ENCODE measurements at places on chromosomes 11 and 22. TPM values are rescaled to one million over a fixed set of nuclear protein-coding genes. Genes with fewer than 3 reads are reported as not detected.
A peak's percentile ranks its signal among the peaks of the same experiment; 100 is the strongest.

EHF gene
- not detected for total RNA-seq

FOLR2 gene
- not detected for total RNA-seq

CASP5 gene
- total RNA-seq, result not detected

DRD4 gene
- total RNA-seq, result 0.60 TPM

PARVA gene
- 14.9 TPM for total RNA-seq

SLC37A2 gene
- 1.0 TPM for total RNA-seq

FXYD6 gene
- total RNA-seq, result 403 TPM

GVQW3 gene
- 8.1 TPM for total RNA-seq

NLRP6 gene
- total RNA-seq, result not detected

MS4A3 gene
- total RNA-seq, result not detected

ST14 gene
- 0.12 TPM for total RNA-seq

ZNRF3 gene
- total RNA-seq, result 35.4 TPM

CCDC15 gene
- 2.2 TPM for total RNA-seq

BIK gene
- 41.7 TPM for total RNA-seq

DNA sequence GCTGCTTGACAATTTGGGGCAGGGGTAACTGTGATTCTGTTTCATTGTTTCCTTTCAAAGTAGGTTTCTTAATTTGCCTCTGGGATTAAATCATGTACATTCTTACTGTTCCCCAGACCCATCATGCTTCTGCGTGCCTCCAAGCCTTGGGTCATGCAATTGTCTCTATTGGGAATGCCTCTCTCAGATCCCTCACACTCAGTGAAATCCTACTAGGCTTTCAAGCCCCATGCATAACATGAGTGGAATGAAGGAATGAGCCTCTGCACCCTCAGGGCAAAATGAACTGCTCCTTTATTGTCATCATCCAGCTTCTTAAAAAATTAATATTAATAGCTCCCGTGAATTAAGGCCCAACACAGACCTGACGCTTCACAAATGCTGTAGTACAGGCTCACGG, 381.7 kb downstream of the TENM4 start:
- DNase-seq, result no peak
- H3K36me3 ChIP-seq, result no peaks in the 10 kb centered on the region
- H3K4me1 ChIP-seq, result peaks cover 6% of the 10 kb centered on the region
- H3K4me3 ChIP-seq, result no peak overlapping the region
- no peaks in the 10 kb centered on the region for H3K27me3 ChIP-seq

- H3K27me3 ChIP-seq, result no peaks in the 10 kb centered on the region
- H3K27ac ChIP-seq, result peak overlapping the region; percentile 55
- H3K36me3 ChIP-seq, result no peaks in the 10 kb centered on the region
- DNase-seq, result no peak
These were observed 3.4 kb downstream of the YPEL4 start for GRCh38 chr11:57646194-57646798.

DNA sequence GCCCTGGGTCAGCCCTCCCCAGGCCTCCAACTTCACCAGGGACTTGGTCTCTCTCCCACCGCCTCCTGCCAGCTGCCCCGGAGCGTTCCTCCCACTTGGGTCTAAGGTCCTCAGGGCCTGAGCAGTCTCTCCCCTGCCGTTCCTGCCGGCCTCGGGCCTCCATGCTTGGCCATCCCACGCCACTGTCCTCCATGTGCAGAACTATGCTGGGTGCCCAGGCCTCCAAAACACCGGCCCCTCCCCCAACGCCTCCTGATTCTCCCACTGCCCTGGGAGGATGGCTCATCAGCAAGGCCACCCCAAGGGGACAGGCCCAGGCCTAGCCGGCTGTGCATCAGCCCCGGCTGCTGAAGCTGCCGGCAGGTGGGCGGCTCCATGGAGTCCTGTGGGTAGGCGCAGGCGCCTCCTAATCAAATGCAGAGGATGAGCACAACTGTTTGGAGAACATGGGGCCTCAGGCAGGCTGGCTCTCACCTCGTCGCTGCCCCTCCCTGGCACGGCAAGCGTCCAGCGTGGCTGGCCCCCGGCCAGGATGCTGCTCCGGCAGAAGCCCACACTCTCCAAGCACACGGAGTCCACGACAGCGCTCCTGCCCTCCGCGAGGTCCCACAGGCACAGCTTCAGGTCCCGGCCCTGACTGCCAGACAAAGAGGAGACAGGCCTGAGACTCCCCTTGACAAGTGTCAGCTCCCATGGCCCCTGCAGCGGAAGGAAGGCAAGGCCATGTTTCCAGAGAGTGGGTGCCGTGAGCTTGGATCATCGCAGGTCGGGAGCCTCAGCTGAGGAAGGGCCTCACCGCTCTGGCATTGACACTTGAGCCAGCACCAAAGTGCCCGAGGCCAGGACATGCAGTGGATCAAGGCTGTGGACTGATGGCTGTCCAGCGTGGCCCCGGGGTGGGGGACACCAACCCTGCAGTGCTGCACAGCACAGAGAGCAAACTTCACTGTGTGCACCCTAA, 42.6 kb downstream of the GNB1L start:
- no peak overlapping the region for H3K27ac ChIP-seq
- H3K4me3 ChIP-seq, result no peak overlapping the region

- H3K27me3 ChIP-seq, result no peaks in the 10 kb centered on the region
- DNase-seq, result no peak
- H3K36me3 ChIP-seq, result no peaks in the 10 kb centered on the region
These were observed 50.3 kb downstream of the COPB1 start for GRCh38 chr11:14449302-14449714.

GRCh38 chr11:30578406-30578805, 7.7 kb downstream of the MPPED2 start:
- no peak overlapping the region for H3K4me3 ChIP-seq
- peaks cover 21% of the 10 kb centered on the region for H3K4me1 ChIP-seq
- H3K36me3 ChIP-seq, result peaks cover 27% of the 10 kb centered on the region
- no peak overlapping the region for H3K27ac ChIP-seq
- DNase-seq, result no peak

DNA sequence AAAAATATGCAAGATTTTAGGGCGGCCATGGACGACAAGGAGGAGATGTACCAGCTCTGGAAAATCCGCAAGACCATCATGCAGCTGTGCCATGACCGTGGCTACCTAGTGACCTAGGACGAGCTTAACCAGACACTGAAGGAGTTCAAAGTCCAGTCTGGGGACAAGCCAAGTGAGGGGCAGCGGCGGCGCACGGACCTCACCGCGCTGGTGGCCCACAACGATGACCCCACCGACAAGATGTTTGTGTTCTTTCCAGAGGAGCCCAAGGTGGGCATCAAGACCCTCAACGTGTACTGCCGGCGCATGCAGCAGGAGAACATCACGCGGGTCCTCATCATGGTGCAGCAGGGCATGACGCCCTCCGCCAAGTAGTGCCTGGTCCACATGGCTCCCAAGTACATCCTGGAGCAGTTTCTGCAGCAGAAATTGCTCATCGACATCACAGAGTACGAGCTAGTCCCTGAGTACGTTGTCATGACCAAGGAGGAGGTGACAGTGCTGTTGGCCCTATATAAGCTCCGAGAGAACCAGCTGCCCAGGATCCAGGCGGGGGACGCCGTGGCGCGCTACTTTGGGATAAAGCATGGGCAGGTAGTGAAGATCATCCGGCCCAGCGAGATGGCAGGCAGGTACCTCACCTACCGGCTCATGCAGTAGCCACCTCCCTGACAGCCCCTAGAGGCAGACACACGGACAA, 43.5 kb upstream of the ZC3H12C start:
- no peaks in the 10 kb centered on the region for H3K36me3 ChIP-seq
- DNase-seq, result no peak
- H3K4me1 ChIP-seq, result no peaks in the 10 kb centered on the region

GRCh38 chr11:114036147-114036811, 23.2 kb upstream of the ZBTB16 start:
- H3K27ac ChIP-seq, result no peak overlapping the region
- peaks cover 12% of the 10 kb centered on the region for H3K27me3 ChIP-seq
- H3K4me3 ChIP-seq, result no peak overlapping the region
- H3K4me1 ChIP-seq, result no peaks in the 10 kb centered on the region

GRCh38 chr22:50548040-50548920, 2.6 kb downstream of the KLHDC7B start:
- H3K4me3 ChIP-seq, result no peak overlapping the region
- H3K4me1 ChIP-seq, result peaks cover 6% of the 10 kb centered on the region
- no peak overlapping the region for H3K27ac ChIP-seq
- no peak for DNase-seq
- H3K36me3 ChIP-seq, result no peaks in the 10 kb centered on the region
- H3K27me3 ChIP-seq, result peaks cover 7% of the 10 kb centered on the region

DNA sequence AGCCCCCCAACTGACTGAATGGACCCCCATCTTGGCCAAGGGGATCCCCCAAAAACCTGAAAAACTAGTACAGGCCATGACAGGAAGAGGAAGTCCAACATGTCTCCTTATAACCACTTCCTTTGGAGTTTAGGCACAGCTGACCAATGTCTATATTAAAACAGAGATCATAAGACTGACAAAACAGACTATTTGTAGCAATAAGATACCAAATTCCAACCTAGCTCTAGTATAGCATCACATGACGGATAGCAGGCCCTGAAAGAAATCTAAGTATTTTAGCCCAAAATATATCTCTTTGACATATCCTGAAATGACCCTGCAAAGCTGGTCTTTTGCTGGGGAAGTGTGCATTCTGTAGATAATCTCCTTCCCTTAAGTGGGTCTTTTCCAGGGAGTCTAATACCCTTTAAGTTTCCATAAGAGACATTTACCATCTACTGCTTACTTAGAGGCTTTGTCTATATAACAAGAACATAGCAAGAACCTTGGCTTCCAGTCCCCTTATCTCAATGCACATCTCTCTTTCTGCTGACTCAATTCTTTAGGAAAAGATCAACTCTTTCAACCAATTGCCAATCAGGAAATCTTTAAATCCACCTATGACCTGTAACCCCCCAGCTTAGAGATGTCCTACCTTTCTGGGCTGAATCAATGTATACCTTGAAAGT, 34.9 kb upstream of the ACER3 start:
- no peaks in the 10 kb centered on the region for H3K27me3 ChIP-seq
- H3K27ac ChIP-seq, result no peak overlapping the region
- no peaks in the 10 kb centered on the region for H3K36me3 ChIP-seq
- DNase-seq, result no peak

DNA sequence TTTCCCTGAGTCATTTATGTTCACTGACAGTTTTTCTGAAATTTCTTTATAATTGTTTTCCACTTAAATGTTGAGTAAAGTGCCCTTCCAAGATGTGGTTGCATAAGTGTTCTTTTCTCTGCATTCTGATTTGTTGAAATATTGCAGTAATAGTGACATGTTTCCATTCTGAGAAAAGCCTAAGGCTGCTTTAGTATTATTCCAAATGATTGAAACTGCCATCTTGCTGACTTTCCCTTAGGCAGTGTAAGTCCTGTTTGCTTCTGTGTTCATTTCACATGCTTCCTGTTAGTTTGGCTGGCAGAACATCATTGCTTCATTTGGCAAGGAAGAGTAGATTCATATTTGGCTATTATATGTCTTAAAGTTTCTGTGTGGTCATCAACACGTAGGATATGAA, 146.5 kb downstream of the ELP4 start:
- DNase-seq, result peak; percentile 18
- H3K36me3 ChIP-seq, result no peaks in the 10 kb centered on the region
- no peak overlapping the region for H3K4me3 ChIP-seq
- no peaks in the 10 kb centered on the region for H3K27me3 ChIP-seq
- no peaks in the 10 kb centered on the region for H3K4me1 ChIP-seq

DNA sequence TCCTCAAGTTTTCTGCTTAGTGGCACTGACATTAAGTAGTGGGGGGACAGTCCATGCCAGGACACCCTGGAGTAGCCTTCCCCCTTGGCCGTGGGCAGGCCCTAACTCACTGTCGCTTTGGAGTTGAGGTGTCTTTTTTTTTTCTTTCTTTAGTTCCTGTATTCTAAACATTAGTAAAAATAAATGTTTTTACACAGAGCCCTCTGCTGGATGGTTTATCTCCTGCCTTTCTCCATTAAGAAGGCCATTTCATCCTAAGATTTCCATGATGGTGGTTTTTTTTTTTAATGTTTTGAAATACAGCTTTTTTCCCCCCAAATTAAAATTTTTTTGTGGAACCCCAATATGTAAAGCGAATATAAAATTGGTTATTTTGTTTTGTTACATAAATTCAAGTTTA, 1.8 kb upstream of the TIGD3 start:
- H3K27me3 ChIP-seq, result peaks cover 19% of the 10 kb centered on the region
- H3K36me3 ChIP-seq, result peaks cover 40% of the 10 kb centered on the region
- no peak overlapping the region for H3K4me3 ChIP-seq
- peak; percentile 28 for DNase-seq
- peaks cover 7% of the 10 kb centered on the region for H3K4me1 ChIP-seq

- no peaks in the 10 kb centered on the region for H3K36me3 ChIP-seq
- no peak for DNase-seq
- H3K4me3 ChIP-seq, result no peak overlapping the region
- no peak overlapping the region for H3K27ac ChIP-seq
- H3K27me3 ChIP-seq, result no peaks in the 10 kb centered on the region
These were observed 1284.0 kb downstream of the FAM181B start for GRCh38 chr11:81449588-81450156.

DNA sequence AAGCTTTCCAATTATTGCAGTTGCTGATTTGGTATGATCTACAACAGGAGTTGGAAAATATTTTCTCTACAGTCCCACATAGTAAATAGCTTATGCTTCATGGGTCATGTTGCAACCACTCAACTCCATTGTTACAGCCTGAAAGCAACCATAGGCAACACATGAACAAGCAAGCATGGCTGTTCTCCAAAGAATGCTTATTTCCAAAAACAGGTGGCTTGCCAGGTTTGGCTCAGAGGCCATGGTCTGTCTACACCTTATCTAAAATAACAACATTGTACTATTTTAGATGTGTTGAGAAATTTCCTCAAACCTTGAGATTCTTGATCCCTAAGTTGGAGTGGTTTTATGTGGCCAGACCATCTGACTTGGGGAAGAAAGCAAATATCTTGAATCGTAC, 153.9 kb upstream of the MPPED2 start:
- no peak overlapping the region for H3K4me3 ChIP-seq
- H3K27ac ChIP-seq, result no peak overlapping the region
- H3K36me3 ChIP-seq, result no peaks in the 10 kb centered on the region
- peaks cover 6% of the 10 kb centered on the region for H3K4me1 ChIP-seq
- DNase-seq, result no peak

- H3K36me3 ChIP-seq, result no peaks in the 10 kb centered on the region
- H3K27ac ChIP-seq, result no peak overlapping the region
- no peaks in the 10 kb centered on the region for H3K27me3 ChIP-seq
- no peak overlapping the region for H3K4me3 ChIP-seq
- peaks cover 3% of the 10 kb centered on the region for H3K4me1 ChIP-seq
These were observed 35.6 kb upstream of the SYT7 start for GRCh38 chr11:61616434-61616833.

DNA sequence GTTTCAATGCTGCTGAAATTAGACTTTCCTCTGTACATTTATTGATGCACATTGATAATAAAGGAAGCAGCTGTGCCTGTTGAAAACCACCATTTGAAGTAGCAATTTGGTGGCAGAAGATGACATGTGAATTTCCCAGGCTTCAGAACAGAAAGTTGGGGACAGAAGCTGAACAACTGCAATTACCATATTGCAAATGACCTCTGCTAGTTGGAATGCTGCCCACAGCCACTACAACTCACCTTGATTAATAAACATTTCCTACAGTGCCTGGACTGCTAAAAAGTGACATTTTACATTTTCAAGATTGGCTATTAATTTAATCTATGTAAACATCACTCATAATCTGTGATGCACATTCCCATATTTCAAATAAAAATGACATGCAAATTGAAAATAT, 208.6 kb downstream of the LUZP2 start:
- no peaks in the 10 kb centered on the region for H3K36me3 ChIP-seq
- H3K4me1 ChIP-seq, result no peaks in the 10 kb centered on the region
- H3K4me3 ChIP-seq, result no peak overlapping the region

GRCh38 chr11:30328681-30329080, 5.8 kb downstream of the ARL14EP start:
- H3K27ac ChIP-seq, result no peak overlapping the region
- no peaks in the 10 kb centered on the region for H3K27me3 ChIP-seq
- peak; percentile 23 for DNase-seq
- H3K36me3 ChIP-seq, result peaks cover 13% of the 10 kb centered on the region
- no peak overlapping the region for H3K4me3 ChIP-seq
